CD8-positive, alpha-beta memory T cell (primary cell): ENCODE measurements at places on chromosomes 5 and 9. TPM values are rescaled to one million over a fixed set of nuclear protein-coding genes. Genes with fewer than 3 reads are reported as not detected.

PCDHA6 gene
- total RNA-seq = not detected

HCN1 gene
- total RNA-seq = not detected

POMT1 gene
- 31.6 TPM for total RNA-seq

LCP2 gene
- 224 TPM for total RNA-seq

DMRTA1 gene
- not detected for total RNA-seq

PCDHB5 gene
- total RNA-seq = not detected

ELOVL7 gene
- 0.18 TPM for total RNA-seq

LCN1 gene
- not detected for total RNA-seq

PPP3R2 gene
- total RNA-seq = not detected

KLF4 gene
- 0.37 TPM for total RNA-seq

GRCh38 chr5:175202463-175203068 is 241.4 kb downstream of the DRD1 start:
- no peaks in the 10 kb centered on the region for H3K36me3 ChIP-seq
- no peaks in the 10 kb centered on the region for H3K4me1 ChIP-seq
- H3K27me3 ChIP-seq = no peaks in the 10 kb centered on the region
- no peak overlapping the region for H3K27ac ChIP-seq
- DNase-seq = no peak

GRCh38 chr5:139647506-139648204 is 494 bp upstream of the CXXC5 start:
- DNase-seq = peak; percentile 28
- peak overlapping the region; percentile 38 for H3K27ac ChIP-seq
- H3K4me1 ChIP-seq = peaks cover 47% of the 10 kb centered on the region

DNA sequence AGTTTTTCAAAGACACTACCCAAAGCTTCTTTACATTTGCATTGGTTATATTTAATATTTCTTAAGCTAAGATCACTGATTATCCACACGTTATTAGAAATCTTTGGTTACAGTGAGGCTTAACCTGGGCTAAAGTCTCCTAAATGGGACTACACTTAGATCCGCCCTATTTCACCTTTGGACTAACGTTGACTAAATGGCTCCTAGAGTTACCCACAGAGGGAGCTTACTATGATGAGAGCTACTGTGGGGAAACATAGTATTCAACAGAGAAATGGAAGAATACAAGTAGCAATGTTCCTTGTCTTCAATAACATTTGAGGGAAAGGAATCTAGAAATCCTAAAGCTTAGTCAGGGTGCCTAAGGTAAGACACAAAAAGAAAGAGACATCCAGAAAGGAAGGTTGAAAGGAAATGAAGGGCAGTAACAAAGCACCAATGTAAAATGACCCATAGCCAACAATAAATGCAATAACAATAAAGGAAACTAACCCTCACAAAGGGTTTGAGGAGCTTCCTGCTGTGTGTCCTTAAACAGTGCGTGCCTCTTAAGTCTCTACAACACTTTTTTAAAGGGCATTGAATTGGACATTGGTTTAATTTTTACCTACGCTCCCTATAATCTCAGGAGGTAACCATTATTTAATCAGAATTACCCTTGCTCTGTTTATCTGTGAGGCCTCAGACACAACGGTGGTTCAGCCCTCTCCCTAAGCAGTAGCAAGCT is 217.1 kb downstream of the PJA2 start:
- no peaks in the 10 kb centered on the region for H3K4me1 ChIP-seq
- no peaks in the 10 kb centered on the region for H3K36me3 ChIP-seq

- no peaks in the 10 kb centered on the region for H3K27me3 ChIP-seq
- H3K4me1 ChIP-seq = no peaks in the 10 kb centered on the region
- no peaks in the 10 kb centered on the region for H3K36me3 ChIP-seq
- no peak overlapping the region for H3K4me3 ChIP-seq
- H3K27ac ChIP-seq = no peak overlapping the region
These were observed 20.2 kb upstream of the CCDC192 start for GRCh38 chr5:127683008-127683407.

- no peak overlapping the region for H3K27ac ChIP-seq
- no peaks in the 10 kb centered on the region for H3K4me1 ChIP-seq
- no peaks in the 10 kb centered on the region for H3K36me3 ChIP-seq
- no peaks in the 10 kb centered on the region for H3K27me3 ChIP-seq
These were observed 85.7 kb downstream of the COL23A1 start for GRCh38 chr5:178504340-178504960.

GRCh38 chr9:133332381-133332730 is 3.6 kb downstream of the SURF6 start:
- no peak for DNase-seq
- no peak overlapping the region for H3K4me3 ChIP-seq
- H3K36me3 ChIP-seq = peaks cover 34% of the 10 kb centered on the region
- H3K27me3 ChIP-seq = no peaks in the 10 kb centered on the region

- no peaks in the 10 kb centered on the region for H3K27me3 ChIP-seq
- no peaks in the 10 kb centered on the region for H3K36me3 ChIP-seq
- H3K4me1 ChIP-seq = no peaks in the 10 kb centered on the region
- DNase-seq = no peak
- no peak overlapping the region for H3K4me3 ChIP-seq
These were observed 84.8 kb downstream of the ADAMTS2 start for GRCh38 chr5:179260324-179261070.

GRCh38 chr9:81562231-81563019 is 126.9 kb downstream of the TLE1 start:
- no peaks in the 10 kb centered on the region for H3K27me3 ChIP-seq
- no peak overlapping the region for H3K27ac ChIP-seq
- no peak for DNase-seq
- H3K36me3 ChIP-seq = no peaks in the 10 kb centered on the region
- H3K4me3 ChIP-seq = no peak overlapping the region

DNA sequence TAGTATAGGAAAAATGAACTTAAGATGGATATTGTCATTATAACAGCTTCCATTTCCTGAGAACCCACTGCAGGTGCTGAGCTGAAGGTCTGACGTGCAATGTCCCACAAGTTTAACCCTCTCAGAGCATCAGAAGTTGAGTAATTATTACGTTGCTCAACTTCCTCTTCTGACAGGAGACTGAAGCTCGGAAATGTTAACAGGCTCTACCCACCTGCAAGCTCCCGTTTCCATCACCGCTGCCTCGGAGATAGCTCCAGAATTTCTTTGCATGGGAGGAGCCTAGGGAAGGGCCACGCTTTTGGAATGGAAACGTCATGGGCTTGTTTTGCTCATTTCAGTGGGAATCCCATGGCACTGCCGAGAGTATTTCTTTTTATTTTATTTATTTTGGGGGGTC is 1.0 kb upstream of the NTMT1 start:
- peaks cover 17% of the 10 kb centered on the region for H3K27me3 ChIP-seq
- DNase-seq = no peak
- H3K27ac ChIP-seq = peak overlapping the region; percentile 61
- peaks cover 58% of the 10 kb centered on the region for H3K4me1 ChIP-seq
- no peaks in the 10 kb centered on the region for H3K36me3 ChIP-seq

- H3K27ac ChIP-seq = no peak overlapping the region
- no peaks in the 10 kb centered on the region for H3K36me3 ChIP-seq
- peaks cover 8% of the 10 kb centered on the region for H3K27me3 ChIP-seq
- H3K4me1 ChIP-seq = peaks cover 4% of the 10 kb centered on the region
- H3K4me3 ChIP-seq = no peak overlapping the region
These were observed 4.2 kb downstream of the DAB2 start for GRCh38 chr5:39420482-39421145.

- no peaks in the 10 kb centered on the region for H3K4me1 ChIP-seq
- no peak overlapping the region for H3K27ac ChIP-seq
- H3K4me3 ChIP-seq = no peak overlapping the region
- DNase-seq = no peak
These were observed 1089.8 kb upstream of the NUDT12 start for GRCh38 chr5:104652271-104652861.

DNA sequence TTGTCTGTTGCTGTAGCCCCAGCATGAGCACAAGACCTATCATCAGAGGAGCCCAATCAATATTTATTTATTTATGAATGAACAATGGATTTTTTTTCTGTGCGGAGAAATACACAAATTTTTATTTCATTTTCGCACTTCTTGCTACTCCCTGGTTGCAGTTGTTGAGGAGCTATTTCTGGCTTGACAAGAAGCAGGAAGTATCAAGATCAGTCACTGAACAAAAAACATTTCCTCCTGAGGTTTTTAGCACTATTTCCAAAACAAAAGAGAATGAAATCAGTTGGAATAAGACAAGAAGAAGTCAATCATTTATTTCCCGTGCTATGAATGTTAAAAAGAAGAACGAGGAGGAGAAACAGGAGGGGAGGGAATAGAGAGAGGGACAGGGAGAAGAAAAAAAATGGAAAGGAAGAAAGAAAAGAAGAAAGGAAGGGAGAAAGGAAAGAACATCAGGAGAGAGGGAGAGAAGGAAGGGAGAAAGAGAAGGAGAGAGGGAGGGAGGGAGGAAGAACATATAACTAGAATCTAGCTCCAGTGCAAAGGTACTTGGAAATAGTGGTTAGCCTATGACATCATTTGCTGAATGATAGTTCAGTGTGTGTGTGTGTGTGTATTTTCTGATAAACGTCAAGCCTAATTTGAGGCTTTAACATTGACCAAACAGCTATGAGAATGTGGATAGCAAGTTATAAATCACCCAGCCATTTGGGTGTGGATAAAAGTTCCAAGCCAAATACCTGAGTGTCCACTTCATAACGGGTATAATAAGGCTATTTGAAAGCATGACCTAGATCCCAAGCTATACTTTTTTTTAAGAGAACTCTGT is 586.0 kb downstream of the EBF1 start:
- no peaks in the 10 kb centered on the region for H3K36me3 ChIP-seq
- DNase-seq = no peak
- no peak overlapping the region for H3K4me3 ChIP-seq
- no peaks in the 10 kb centered on the region for H3K27me3 ChIP-seq
- peaks cover 21% of the 10 kb centered on the region for H3K4me1 ChIP-seq

DNA sequence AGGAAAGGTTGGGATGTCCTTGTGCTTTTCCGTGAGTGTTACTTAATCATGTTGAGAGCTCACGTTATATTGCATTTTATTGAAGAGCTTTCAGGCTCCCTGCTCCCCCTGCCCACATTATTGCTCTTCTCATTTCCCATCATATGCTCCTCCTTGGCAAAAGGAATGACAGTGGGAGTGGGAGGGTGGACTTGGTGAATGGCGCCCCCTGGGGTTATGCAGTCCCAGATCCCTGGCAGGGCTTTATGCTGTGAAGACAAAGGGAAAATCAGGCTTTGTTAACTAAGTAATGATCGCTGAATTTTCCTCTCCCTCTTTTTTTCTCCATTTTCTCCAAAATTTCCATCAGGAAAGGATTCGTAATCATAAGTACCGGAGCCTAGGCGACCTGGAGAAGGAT is 166.6 kb downstream of the SMARCA2 start:
- no peak overlapping the region for H3K27ac ChIP-seq
- DNase-seq = no peak
- H3K4me1 ChIP-seq = no peaks in the 10 kb centered on the region
- H3K4me3 ChIP-seq = no peak overlapping the region
- peaks cover 32% of the 10 kb centered on the region for H3K36me3 ChIP-seq

- H3K4me3 ChIP-seq = no peak overlapping the region
- H3K27me3 ChIP-seq = no peaks in the 10 kb centered on the region
- no peak overlapping the region for H3K27ac ChIP-seq
- H3K36me3 ChIP-seq = no peaks in the 10 kb centered on the region
These were observed 315.1 kb downstream of the CCDC171 start for GRCh38 chr9:15867988-15868387.

DNA sequence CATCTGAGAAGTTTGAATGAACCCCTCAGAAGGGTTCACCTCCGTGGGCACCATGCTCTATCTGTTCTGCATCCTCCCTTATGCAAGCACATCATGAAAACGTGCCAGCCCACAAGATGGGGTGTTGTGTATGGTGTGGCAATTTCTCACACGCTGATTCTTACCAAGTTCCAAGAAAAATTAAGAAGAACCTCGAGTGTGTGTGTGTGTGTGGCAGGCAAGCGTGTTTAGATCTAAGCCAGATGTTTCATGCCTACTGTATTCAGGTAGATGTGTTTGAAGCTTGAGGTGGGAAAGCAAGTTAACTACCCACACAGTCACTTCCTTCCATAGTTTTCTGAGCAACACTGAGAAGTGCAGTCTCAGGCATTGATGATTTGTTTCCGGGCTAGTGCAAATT is 77.7 kb upstream of the GNA14 start:
- H3K4me1 ChIP-seq = no peaks in the 10 kb centered on the region
- H3K27me3 ChIP-seq = no peaks in the 10 kb centered on the region
- no peak overlapping the region for H3K4me3 ChIP-seq
- no peak for DNase-seq

DNA sequence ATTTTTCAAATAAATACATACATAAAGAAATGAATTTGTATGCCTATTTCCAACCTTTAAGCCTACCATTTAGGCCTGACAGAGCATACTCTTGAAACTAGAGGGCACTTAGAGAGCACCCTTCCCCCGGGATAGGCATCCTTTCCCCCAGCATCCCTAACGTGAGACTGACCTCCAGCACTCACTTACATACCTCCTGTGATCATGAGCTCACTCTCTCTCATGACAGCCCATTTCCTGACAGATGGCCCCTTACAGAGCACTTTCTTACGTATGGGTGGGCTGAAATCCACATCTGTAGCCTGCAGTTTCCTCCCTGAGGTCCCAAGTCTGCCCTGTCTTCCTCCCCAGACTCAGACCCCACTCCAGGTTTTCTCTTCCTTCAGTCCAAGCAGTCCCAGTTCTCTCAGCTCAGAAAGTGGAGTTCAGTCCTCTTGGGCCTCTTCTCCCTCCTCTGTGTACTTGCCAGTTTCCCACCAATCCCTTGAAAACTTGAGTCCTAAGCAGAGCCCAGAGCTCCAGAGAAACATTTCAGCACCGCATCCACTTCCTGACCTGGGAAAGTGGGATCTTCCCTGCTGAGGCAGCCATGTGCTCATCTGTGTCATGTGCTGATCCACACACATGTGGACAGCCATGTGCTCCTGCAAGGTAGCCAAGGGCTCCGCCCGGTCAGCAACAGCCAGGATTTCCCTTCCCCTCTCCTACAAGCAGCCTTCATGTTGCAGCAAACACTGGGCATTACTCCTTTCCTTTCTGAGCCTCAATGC is 2.2 kb upstream of the CDX1 start:
- H3K4me3 ChIP-seq = no peak overlapping the region
- no peak overlapping the region for H3K27ac ChIP-seq
- H3K4me1 ChIP-seq = no peaks in the 10 kb centered on the region

GRCh38 chr5:169978714-169979113 is 1.6 kb downstream of the INSYN2B start:
- no peak overlapping the region for H3K27ac ChIP-seq
- no peaks in the 10 kb centered on the region for H3K27me3 ChIP-seq
- H3K4me3 ChIP-seq = no peak overlapping the region
- H3K36me3 ChIP-seq = peaks cover 10% of the 10 kb centered on the region

- DNase-seq = no peak
- no peak overlapping the region for H3K4me3 ChIP-seq
- no peak overlapping the region for H3K27ac ChIP-seq
- H3K4me1 ChIP-seq = no peaks in the 10 kb centered on the region
These were observed 642.4 kb upstream of the C9orf72 start for GRCh38 chr9:28215536-28216299.
